Bronchial epithelial cell (primary cell): ENCODE measurements at places on chromosomes 4 and X. TPM values are rescaled to one million over a fixed set of nuclear protein-coding genes. Genes with fewer than 3 reads are reported as not detected.
A peak's percentile ranks its signal among the peaks of the same experiment; 100 is the strongest.

- no peak for DNase-seq
Measured at GRCh38 chr4:173522160-173522950, 7.7 kb downstream of the HAND2 start.

- no peak for DNase-seq
Measured at GRCh38 chrX:64229154-64229553, 1.3 kb downstream of the ASB12 start.

Gene NIPAL1
- total RNA-seq = 6.6 and 9.3 TPM in 2 replicates

Gene RPS3A
- total RNA-seq = 3,491 and 4,856 TPM in 2 replicates

GRCh38 chr4:31803526-31804195, 1083.5 kb downstream of the PCDH7 start:
- DNase-seq = no peak

Gene ENPEP
- total RNA-seq = not detected in 2 replicates

- no peak for DNase-seq
Measured at GRCh38 chr4:175806727-175807126, 5.3 kb downstream of the GPM6A start.

DNA sequence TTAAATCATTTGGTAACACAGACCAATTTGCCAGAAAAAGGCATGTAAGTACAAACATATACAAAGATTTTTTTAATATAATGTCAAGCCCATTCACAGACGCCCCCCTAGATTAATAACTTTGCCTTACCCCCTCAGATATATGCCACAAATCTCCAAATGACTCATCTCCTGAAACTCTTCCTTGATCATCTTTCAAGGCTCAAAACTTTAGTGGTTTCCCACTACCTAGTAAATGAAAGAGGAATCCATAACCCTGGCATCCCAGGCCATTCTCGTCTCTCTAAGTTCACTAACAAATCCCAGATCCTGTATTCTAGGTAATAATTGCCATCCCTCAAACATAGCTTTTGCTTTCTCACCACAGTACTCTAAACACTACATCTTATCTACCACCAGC, 61.9 kb downstream of the PRSS12 start:
- DNase-seq = no peak

DNA sequence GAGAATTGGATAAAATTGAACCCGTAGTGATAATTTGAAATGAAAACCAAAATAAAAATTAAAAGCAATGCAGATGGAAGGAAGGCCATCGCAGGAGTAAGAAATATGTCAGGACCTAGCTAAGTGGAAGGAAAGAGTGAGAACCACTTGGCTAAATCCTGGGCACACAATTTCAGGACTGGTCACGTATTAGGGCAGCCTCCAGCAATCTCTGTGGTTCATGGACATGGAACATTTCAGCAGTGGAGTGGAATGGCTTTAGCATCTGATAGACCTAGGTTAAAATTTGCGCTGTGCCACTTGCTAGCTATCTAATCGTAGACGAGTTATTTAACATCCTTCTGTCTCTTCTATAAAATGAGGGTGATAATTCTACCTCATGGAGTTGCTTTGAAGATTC, 71.1 kb downstream of the DCK start:
- no peak for DNase-seq

Gene TBC1D8B
- total RNA-seq = 2.6 and 3.8 TPM in 2 replicates

Gene RHOXF2
- total RNA-seq = not detected in 2 replicates

DNA sequence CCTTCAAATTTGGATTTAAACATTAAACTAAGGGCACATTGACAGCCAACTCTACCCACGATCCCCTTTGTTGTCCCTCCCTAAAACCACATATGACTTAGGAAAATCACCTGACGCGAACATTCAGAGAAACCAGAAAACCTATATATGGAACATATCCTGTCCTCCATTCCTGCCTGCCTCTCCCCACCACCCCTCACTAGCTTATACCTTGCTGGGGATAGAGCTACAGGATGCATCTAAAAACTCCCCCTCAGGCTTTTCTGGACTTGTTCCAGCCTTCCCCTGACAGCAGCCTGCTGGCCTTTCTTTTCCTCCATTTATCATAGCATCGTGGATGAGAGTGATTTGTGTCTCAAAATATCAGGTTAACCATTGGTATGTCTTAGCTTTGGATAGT, 8.8 kb downstream of the STK26 start:
- no peak for DNase-seq

DNA sequence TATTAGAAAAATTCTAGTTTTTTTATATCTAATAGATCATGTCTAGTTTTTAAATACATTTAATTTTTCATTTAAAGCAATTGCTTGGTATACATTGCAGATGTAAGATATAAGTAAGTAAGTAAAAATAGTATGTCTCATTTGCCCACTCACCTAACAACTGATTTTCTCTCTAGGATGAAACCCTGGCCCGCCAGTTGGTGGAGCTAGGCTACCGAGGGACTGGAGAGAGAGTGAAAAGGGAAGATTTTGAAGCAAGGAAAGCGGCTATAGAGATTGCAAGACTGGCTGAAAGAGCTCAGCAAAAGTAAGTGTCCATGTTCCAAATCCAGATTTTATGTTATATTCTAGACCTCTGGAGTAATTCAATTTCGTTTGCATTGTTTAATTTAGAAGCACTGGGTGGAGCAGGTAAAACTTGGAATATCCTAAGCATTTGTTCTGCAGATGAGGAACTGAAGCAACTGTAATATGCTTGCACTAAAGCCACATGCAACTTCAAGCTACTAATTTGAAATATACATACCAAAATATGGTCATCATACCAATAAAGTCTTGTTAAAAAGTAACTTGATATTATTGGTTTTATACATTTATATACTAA, 27.1 kb downstream of the CFAP299 start:
- peak; percentile 35 for DNase-seq

Gene FAM184B
- total RNA-seq = not detected in 2 replicates

DNA sequence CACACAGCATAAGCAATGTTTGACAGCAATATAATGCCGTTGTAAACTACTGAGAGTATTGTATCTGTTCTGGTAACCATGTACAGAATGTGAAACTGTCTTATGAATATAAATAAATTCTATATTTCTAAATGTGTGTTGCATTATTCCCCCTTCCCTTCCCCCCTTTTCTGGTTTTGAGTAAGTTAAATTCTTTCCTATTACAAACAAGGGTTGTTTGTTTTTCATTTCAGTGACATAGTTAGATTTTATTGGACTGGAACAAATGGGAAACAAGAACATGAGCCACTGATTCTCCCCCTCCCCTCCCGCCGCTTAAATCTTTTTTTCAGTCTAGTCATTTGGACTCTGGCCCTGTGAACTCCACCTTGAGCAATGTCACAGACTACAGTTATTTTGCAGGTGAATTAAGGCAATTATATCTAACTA, 69.8 kb downstream of the GPAT3 start:
- no peak for DNase-seq

GRCh38 chrX:150525061-150525919, 43.1 kb upstream of the MTM1 start:
- DNase-seq = no peak

DNA sequence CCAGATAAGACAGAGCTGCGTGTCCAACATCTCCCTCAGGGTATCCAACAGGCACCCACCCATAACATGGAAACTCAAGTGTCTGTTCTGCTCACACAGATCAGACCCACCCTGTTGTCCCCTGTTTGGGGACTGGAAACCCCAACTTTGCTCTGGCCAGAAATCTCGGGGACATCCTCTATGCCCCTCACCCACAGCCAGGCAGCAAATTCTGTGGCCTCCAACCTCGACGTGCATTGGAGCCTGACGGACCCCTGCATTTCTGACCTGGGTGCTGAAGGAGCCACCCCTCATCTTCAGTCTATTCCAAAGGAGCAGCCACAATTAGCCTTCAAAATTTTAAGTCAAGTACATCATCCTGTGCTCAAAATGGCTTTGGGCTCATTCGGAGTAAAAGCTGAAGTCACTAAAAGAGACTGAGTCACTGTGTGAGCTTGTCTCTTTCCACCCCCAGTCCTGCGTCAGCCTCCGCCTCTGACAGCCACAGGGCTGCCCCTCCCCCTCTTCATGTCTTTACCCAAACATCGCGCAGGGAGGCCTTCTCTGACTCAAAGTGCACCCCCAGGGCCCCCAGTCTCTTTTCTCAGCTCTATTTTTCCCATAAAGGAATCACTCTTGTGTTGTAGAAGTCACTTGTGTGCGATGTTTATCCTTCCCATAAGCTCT, 24.4 kb upstream of the PDE6B start:
- peak; percentile 3 for DNase-seq

DNA sequence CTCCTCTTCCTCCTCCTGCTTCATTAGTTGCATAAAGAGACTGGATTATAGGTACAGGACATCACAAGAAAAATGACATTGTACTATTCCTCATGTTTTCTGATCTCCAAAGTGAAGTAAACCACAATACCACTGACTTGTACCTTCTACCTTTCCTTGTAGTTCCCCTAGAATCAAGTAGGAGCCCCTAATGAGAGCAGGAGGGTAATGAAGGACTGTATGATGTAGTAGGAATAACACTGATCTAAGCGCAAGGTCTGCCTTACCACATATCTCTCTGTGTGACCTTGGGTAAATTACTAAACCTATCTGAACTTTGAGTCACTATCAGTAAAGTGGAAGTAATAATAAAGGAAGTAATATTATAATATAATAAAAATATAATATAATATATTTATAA, 3.6 kb downstream of the VSIG4 start:
- no peak for DNase-seq

Gene TRIM60
- total RNA-seq = not detected in 2 replicates

Gene ERCC6L
- under 0.01 and 0.13 TPM in 2 replicates for total RNA-seq

Gene PAGE2
- not detected in 2 replicates for total RNA-seq

DNA sequence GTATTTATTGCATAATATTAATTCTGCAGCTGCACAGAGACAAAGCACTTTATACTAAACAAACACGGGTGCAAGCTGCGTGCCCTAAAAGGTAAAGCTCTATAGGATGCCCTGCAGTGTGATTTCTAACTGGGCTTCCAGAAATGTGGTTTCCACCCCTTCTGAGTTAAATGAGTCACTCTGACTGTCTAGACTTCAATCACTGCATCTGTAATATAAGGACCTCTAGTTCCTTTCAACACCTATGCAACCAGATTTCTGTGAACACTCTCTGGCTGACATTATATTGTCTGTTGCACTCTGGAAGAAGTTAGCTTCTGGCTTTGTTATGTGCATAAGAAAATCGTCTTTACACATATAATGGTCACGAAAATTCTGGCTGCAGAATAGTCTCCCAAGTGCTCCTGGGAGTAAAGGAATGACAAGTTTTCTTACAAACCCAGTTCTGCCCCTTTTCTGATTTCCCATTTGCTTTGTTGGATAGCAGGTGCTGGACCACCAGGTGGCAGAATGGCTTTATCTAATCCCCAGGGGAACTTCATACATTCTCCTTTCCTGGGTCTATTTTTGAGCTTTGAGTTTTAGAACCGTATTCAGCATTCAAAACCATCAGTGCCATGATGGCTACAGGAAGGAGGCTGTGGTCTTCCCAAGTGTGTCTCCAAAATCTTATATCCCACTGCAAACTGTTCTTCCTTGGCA, 842.2 kb downstream of the STIM2 start:
- peak; percentile 74 for DNase-seq
